ENCODE measurements at places on chromosomes 1 and 21. TPM values are rescaled to one million over a fixed set of nuclear protein-coding genes. Genes with fewer than 3 reads are reported as not detected.

The FCRL4 gene
- not detected for total RNA-seq

The STYXL2 gene
- not detected for total RNA-seq

The THEMIS2 gene
- total RNA-seq: 122 TPM

The LAMB3 gene
- 1.4 TPM for total RNA-seq

The VANGL2 gene
- total RNA-seq: not detected

All from natural killer cell (primary cell).